Fibroblast of gingiva (primary cell): ENCODE measurements at places on chromosomes 16 and 17.
A peak's percentile ranks its signal among the peaks of the same experiment; 100 is the strongest.

DNA sequence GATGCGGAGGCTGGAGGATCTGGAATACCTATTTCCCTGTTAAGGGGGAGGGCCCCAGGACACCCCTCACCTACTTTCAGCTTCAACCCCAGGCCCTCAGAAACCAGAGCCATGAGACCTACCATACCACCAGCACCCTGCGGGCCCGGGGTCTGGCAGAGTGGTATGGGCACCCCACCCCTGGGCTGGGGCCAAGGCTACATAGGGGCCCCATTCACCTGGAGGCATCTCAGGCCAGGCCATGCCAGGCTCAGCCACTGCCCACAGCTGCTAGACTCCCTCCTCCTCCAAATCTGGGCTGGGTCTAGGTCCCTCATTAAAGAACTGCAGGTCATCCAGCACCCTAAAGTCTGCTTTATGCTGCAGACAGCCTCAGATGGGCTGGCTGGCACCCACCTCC lies 9.0 kb downstream of the FNDC8 start:
- DNase-seq = no peak

GRCh38 chr16:4016005-4016352 lies 100.3 kb downstream of the ADCY9 start:
- no peak for DNase-seq

DNA sequence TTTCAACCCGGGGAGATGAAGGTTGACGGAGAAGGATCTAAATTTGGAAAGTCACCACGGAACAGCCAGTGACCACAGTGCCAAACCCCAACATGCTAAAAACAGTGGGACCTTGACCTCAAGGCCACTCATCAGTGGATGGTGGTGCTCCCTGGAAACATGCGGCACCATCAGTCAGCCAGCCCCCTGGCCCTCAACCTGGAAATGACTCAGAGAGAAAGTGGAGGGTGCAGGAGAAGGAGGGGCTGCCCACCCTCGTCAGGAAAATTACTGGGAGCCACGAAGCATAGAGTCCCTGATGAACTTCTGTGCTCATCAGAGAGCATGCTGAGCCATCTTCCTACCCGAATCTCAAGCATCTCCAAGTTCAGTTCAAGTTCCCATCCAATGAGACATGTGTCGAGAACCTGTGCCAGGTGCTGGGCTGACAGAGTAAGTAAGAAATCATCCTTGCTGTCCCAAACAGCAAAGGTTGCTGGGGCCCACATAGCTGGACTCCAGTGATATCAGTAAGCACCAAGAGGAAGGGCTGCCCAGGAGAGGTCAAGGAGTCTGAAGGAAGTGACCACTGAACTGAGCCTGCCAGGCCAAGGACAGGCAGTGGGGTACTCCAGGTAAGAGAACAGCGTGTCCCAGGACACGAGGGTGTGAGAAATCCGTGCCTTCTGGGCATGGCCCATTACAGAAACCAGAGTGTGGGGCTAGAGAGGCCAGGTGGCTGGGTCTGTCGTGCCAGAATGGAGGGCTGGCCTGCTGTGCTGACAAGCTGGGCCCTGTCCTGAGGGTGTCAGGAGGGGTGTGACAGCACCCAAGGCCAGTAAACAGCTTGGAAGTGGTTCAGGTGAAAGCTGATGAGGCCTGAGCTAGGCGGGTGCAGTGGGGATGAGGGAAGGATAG lies 5.2 kb downstream of the PECAM1 start:
- peak; percentile 84 for DNase-seq

DNA sequence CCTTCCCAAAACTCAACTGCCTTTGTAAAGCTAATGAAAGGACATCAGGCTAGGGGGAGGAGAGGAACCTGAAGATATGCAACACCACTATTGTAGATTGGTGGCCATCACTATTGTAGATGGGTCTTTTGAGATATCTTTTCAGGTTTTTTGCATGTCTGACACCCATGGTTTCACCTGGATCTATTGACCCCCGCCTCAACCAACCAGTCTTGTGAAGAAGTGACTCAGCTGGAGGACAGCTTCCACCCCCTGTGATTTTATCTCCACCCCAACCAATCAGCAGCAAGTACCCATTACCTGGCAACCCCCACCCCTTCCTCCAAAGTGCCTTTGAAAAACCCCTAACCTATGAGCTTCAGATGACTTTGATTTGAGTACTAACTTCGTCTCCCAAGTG lies 382.6 kb upstream of the GOT2 start:
- DNase-seq = no peak

GRCh38 chr16:22093996-22094395 lies 1.7 kb downstream of the VWA3A start:
- peak; percentile 23 for DNase-seq
